ENCODE measurements at places on chromosomes 1 and 21. TPM values are rescaled to one million over a fixed set of nuclear protein-coding genes. Genes with fewer than 3 reads are reported as not detected.

Gene ZMYND12
- total RNA-seq = 3.1 TPM

Gene CACNA1E
- 0.22 TPM for total RNA-seq

Gene HSD3B2
- total RNA-seq = 0.23 TPM

Gene EXOSC10
- 48.6 TPM for total RNA-seq

Gene MCOLN3
- total RNA-seq = 2.1 TPM

Gene MRPS6
- total RNA-seq = 19.1 TPM

Gene CFHR3
- 0.36 TPM for total RNA-seq

Gene SELENBP1
- total RNA-seq = 117 TPM

Gene MEGF6
- total RNA-seq = 49.5 TPM

Gene KRTAP11-1
- not detected for total RNA-seq

Gene WDR64
- 0.15 TPM for total RNA-seq

Gene PRRX1
- 59.7 TPM for total RNA-seq

Gene BRDT
- not detected for total RNA-seq

Gene RHBDL2
- total RNA-seq = 0.35 TPM

Gene OR2L8
- not detected for total RNA-seq

Gene C1orf94
- not detected for total RNA-seq

Gene FCRL3
- total RNA-seq = 0.08 TPM

Gene SERTAD4
- total RNA-seq = 3.8 TPM

Gene GBP1
- total RNA-seq = 20.8 TPM

Gene ESRRG
- total RNA-seq = 3.2 TPM

Gene ZNF697
- 3.0 TPM for total RNA-seq

Gene FBLIM1
- 67.6 TPM for total RNA-seq

Gene MAP1LC3C
- total RNA-seq = 4.8 TPM

Gene KRTAP12-4
- total RNA-seq = not detected

Gene WNT4
- 33.4 TPM for total RNA-seq

Gene TCP10L
- 5.2 TPM for total RNA-seq

Gene CSF3R
- 4.7 TPM for total RNA-seq

Gene ITLN2
- 2.9 TPM for total RNA-seq

Gene NR1I3
- total RNA-seq = not detected

Gene SH2D1B
- total RNA-seq = not detected

Gene FCRLA
- total RNA-seq = not detected

Gene GBP7
- 0.15 TPM for total RNA-seq

Gene TMEM82
- total RNA-seq = not detected

Gene OPTC
- total RNA-seq = not detected

Gene IGSF9
- total RNA-seq = 1.3 TPM

Gene CYB5RL
- total RNA-seq = 7.4 TPM

Gene SLAMF8
- total RNA-seq = 6.2 TPM

Data from ovary (tissue), 10 donors.